ENCODE measurements at places on chromosomes 4 and X.

GRCh38 chr4:105591573-105591972 lies 39.2 kb downstream of the ARHGEF38 start:
- no peak for DNase-seq

DNA sequence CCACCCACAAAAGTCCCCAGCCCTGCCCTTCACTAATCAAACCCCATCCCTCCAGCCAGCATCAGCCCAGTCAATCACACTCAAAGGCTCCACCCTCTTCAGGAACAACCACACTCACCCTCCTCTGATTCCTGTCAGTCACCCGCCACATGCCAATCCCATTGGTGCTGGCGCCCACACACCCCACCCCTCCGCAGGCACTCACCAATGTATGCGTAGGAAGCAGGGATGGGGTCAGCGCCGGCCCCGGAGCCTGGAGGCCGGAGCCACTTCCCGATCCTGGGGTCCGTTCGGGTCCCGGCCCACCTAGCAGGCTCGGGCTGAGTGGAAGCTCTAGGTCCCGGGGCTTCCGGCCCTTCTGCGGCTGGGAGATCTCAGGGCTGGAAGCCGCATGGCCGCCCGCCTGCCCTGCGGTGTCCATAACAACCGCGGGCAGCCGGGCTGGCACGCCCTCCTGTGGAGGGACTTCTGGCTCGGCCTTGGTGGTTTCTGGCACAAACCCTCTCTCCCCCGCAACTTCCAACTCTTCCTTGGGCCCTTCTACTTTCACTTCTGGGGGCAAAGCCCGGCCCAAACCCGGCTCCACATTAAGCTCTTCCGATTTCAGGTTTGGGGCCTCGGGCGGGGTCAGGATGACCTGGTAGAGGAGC lies 7.9 kb upstream of the CFP start:
- DNase-seq, result peak; percentile 71

- DNase-seq, result peak; percentile 65
These were observed 13.1 kb upstream of the SLC9B1 start for GRCh38 chr4:103032574-103032973.

DNA sequence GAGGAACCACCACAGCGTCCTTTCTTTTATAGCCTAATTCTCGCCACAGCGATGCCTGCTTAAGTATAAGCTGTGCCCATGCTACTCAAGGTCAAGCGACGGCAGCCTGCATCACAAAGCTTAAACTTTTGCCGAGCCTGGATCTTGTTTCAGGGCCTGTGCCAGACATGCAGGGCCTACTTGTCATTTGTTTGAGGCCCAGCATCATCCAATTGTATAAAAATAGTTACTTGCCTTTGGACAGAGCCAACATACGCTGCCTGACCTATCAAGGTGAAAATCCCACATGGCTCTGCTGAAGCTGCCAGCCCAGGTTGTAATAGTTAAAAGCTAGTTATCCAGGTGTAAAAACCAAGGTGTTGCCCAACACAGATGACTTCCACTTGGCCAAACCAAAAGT lies 107.1 kb downstream of the TMEM131L start:
- no peak for DNase-seq

- DNase-seq, result no peak
These were observed 42.4 kb downstream of the TSPAN5 start for GRCh38 chr4:98615991-98616390.

DNA sequence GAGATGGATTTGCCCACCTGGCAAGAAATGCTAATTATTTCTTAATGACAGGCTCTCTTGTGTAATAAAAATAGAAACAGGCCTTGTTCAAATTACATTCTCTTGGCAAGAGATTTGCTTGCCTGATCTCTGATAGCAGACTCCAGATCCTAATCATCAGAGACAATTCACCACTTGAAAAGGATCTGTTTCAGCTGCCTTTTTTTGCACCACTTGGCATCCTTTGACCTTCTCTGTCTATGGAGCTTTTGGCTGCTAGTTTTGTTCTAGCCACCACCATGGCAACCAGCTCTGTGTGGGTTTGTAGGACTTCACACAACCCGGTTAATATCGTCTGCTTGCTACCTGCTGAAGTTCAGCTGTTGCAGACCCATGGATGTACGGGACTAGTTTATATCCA lies 241.1 kb upstream of the TLL1 start:
- DNase-seq, result no peak

All from erythroblast (primary cell).